Uterine smooth muscle cell (primary cell): ENCODE measurements at places on chromosomes 5 and 9. TPM values are rescaled to one million over a fixed set of nuclear protein-coding genes. Genes with fewer than 3 reads are reported as not detected.

The DMGDH gene
- 1.1 and 3.6 TPM in 2 replicates for total RNA-seq

The LRRC26 gene
- not detected in 2 replicates for total RNA-seq

The UBE2R2 gene
- total RNA-seq = 19.0 and 19.1 TPM in 2 replicates

The UNC5A gene
- total RNA-seq = not detected in 2 replicates

The ROR2 gene
- total RNA-seq = 8.9 and 18.7 TPM in 2 replicates

The ADGRV1 gene
- total RNA-seq = 0.25 and 0.33 TPM in 2 replicates

The SPATA31D4 gene
- total RNA-seq = under 0.01 TPM in 1 of 2 replicates, not detected in the other

The CNTNAP3 gene
- 0.55 and 0.87 TPM in 2 replicates for total RNA-seq

The ACER2 gene
- 1.8 and 2.1 TPM in 2 replicates for total RNA-seq

The SLC36A2 gene
- not detected in 2 replicates for total RNA-seq

The PIP5KL1 gene
- 1.2 and 3.1 TPM in 2 replicates for total RNA-seq

The SPINK5 gene
- total RNA-seq = not detected in 2 replicates

The C9 gene
- total RNA-seq = 0.55 and 1.1 TPM in 2 replicates

The PPP2R2B gene
- total RNA-seq = 0.87 and 1.3 TPM in 2 replicates

The DOCK2 gene
- 3.0 and 3.4 TPM in 2 replicates for total RNA-seq

The RIC1 gene
- total RNA-seq = 42.3 and 51.5 TPM in 2 replicates

The SLC6A19 gene
- total RNA-seq = not detected in 2 replicates

The PPWD1 gene
- 42.7 and 52.7 TPM in 2 replicates for total RNA-seq

The BTNL8 gene
- not detected in 2 replicates for total RNA-seq

The DNAH5 gene
- 0.11 and 0.37 TPM in 2 replicates for total RNA-seq

The CNTFR gene
- total RNA-seq = not detected in 2 replicates

The GMCL2 gene
- not detected in 2 replicates for total RNA-seq

The NACC2 gene
- total RNA-seq = 19.3 and 23.0 TPM in 2 replicates

The SEMA5A gene
- 15.7 and 16.0 TPM in 2 replicates for total RNA-seq

The FOXD4L6 gene
- 0.11 and 0.12 TPM in 2 replicates for total RNA-seq

The DNAI1 gene
- total RNA-seq = 0.11 and 0.12 TPM in 2 replicates

The NUTM2G gene
- not detected in 2 replicates for total RNA-seq

The ANKDD1B gene
- 0.33 and 0.62 TPM in 2 replicates for total RNA-seq

The AGXT2 gene
- not detected in 2 replicates for total RNA-seq

The GZMA gene
- not detected in 2 replicates for total RNA-seq

The ITGA2 gene
- total RNA-seq = 40.7 and 122 TPM in 2 replicates
